ENCODE measurements at places on chromosomes 3 and 15. TPM values are rescaled to one million over a fixed set of nuclear protein-coding genes. Genes with fewer than 3 reads are reported as not detected.

Gene TAGLN3
- 367 TPM for total RNA-seq

DNA sequence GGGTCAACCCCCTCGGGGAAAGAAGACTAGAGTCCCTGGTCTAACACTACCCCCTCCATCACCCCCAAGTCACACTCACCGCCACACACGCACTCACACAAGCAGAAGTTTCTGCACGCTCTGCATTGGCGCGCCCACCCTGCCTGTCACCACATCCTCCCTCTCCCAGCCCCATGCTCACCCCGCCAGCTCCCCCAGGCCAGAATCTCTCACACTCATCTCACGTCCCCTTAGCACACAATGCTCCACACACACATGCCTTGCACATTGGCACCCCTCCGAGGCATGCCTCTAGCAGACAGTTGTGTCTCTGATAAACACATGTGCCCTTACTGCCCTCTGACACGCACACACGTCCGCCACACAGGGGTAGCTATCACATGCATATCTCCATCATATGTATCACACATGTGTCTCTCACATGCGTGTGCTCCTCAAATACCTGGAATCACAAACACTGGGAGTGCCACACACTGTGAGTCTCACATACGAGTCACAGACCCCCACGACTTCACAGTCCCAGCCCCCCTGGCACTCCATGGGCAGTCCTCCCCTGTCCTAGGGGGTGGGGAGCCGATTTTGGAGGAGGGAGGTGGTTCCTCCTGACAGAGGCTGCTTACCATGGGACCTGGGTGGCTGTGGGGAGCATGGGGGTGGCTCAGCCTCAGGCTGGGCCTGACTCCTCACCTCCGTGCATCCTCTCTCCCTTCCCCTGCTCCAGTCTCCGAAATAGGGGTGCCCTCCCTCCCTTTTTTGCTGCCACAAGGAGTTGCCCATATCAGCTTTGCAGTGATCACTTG lies 898 bp downstream of the FBLN2 start:
- DNase-seq: no peak

Gene LMOD3
- not detected for total RNA-seq

DNA sequence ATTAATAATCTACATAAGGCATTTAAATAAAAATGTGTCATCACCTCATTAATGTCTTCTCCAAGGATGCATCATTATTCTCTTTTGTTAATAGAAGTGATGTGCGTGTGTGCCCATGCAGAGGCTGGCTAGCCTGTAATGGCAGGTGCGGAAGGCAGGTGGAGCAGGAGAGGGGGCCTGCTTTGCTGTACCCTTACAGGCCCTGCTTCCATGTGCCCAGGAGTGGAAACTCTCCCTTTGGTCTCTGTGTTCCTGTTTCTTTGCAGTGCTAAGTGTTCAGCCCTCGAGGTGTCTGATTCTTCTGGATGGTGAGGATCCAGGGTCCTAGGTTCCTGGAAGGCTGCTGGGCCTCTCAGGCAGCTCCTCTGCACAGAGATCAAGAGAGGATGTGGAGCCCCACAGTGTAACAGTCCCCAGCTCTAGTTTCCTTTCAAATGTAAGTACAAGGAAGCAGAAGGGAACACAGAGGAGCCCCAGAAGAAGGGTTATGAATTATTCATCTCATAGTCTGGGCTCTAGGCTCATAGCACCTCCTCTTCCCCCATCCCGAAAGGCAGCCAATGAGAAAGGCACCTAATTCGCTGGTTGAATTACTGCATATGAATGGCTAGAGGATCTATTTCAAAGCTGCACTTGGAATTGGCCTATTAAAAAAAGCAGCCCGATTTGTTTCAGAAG lies 39.2 kb upstream of the AGBL1 start:
- DNase-seq: no peak

Gene TIGIT
- total RNA-seq: 0.34 TPM

Gene STXBP5L
- 143 TPM for total RNA-seq

GRCh38 chr3:1139071-1139470 lies 46.2 kb downstream of the CNTN6 start:
- DNase-seq: no peak

Gene FBXO40
- total RNA-seq: 2.1 TPM

Gene CCR4
- total RNA-seq: not detected
